NCI-H1930 (cell line): ENCODE measurements at places on chromosomes 7 and 10.

DNA sequence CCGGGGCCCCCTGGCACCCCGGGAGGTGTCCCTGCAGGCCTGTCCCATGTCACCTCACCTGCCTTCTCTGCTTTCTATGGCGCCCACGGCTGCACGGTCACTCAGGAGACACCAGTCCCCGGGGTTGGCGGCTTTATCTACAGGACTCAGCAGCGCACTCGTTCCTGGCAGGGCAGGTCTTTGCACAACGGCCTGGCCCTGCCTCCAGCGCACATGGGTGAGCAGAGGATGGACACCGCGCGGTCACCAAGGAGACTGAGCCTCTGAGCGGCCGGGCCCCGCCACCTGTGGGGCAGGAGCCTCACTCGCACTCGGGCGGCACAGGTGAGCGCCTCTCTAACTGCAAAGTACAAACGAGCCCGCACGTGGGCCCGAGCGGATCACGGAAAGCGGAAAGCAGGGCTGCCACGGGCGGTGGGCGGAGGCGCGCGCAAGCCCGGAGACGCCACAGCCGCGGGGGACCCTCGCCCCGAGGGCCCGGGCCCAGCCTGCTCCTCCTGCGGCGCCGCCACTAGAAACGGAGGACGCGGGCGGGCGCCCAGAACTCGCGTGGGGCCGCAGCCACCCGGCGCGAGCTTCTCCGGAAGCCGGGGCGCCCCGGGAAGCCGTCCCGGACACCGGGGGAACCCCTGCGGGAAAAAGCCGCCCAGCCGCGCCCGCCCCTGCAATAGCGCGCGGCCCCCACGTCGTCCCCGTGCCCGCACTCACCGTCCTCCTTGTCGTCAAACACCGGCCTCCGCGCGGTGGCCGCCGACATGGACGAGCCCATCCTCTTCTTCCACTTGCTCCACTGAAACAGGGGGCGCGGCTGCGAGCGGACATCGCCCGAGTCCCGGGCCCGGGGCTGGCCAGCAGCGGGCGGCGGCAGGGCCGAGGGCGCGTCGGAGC, 642 bp downstream of the STK32C start:
- DNase-seq = peak; percentile 13

GRCh38 chr10:114714281-114714741, 56.2 kb upstream of the ABLIM1 start:
- DNase-seq = no peak

GRCh38 chr10:17217631-17218232, 10.3 kb upstream of the VIM start:
- DNase-seq = no peak

DNA sequence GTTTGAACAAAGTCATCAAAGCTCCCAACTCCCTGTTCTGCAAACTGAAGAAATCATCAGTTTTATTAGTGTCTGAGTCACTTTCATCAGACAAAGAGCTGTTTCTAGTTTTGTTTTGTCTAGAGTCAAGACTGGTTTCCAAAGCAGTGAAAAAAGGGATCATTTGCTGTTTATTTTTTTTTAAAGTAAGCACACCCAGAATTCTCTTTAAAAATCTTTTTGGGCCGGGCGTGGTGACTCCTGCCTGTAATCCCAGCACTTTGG, 972.0 kb upstream of the CELF2 start:
- no peak for DNase-seq
